ENCODE measurements at places on chromosomes 5 and 9. TPM values are rescaled to one million over a fixed set of nuclear protein-coding genes. Genes with fewer than 3 reads are reported as not detected.

The PCDHGC3 gene
- total RNA-seq, result 45.5 TPM

GRCh38 chr5:122880749-122881148, 35.3 kb downstream of the SNX24 start:
- DNase-seq, result no peak

DNA sequence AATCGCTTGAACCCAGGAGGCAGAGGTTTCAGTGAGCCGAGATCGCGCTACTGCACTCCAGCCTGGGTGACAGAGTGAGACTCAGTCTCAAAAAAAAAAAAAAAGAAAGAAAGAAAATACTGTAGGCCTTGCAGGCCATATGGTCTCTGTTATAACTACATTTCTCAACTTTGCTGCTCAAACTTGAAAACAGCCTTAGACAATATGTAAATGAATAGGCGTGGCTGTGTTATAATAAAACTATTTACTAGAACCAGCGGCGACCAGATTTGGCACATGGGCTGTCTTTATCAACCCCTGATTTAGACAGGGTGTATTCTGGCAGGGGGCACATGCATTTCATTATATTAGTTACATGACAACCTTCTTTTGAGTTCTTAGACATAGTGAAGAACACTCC, 130.0 kb downstream of the C9orf152 start:
- no peak for DNase-seq

DNA sequence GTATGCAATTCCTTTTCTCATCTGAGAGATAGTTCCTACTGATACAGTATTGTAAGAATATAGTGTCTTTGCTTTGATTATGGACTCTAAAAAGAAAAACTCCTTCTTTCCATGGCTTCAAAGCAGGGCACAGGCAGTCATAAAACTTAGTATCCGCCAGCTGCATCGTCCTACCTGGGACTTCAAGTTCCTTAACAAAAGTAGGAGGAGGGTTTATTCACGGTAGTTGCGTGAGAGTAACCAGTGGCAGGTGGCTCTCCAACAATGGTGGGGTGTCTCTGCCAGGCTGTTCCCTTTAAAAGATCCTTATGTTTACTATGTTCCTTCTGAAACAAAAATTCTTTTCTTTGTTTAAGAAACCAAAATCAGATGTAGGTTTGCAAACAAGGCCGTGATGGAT, 173.5 kb upstream of the DMAC1 start:
- DNase-seq, result no peak

GRCh38 chr5:58149746-58150145, 310.1 kb downstream of the PLK2 start:
- DNase-seq, result no peak

GRCh38 chr9:79220251-79220650, 351.5 kb upstream of the TLE4 start:
- no peak for DNase-seq

GRCh38 chr9:98714833-98715232, 6.1 kb upstream of the GABBR2 start:
- no peak for DNase-seq

DNA sequence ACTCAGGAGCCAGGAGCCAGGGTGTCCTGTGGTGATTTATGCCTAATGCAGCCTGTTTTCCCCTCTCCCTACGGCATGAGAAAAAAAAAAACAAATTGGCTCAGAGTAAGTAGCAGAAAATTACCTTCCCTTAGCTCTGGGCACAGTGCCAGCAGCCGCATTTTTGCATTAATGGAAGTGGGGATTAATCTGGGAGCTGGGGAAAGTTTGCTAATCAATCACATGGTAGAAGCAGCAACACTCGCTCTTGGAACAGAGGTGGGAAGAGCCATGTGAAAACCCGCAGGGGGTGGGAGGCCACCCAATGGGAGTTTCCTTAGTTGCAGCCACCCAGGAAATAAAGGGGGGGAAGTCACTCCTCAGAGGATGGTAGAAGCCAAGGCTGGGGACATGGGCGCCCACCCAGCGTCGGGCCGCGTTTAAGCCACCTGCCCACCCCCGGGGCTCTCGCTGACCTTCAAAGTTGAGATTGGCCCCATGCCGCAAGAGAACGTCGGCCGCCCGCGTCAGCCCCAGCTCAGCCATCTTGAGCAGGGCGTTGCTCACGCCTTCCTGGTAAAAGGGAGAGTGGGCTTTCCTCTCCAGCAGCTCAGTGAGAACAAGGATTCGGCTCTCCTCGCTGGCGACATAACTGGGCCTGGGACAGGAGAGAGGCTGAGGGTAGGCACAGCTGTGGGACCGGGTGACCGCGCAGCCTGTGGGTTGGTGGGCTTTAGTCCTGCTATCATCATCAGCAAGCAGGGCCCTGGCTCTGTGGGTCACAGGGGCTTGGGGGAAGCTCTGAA, 1.7 kb downstream of the ASB6 start:
- no peak for DNase-seq

DNA sequence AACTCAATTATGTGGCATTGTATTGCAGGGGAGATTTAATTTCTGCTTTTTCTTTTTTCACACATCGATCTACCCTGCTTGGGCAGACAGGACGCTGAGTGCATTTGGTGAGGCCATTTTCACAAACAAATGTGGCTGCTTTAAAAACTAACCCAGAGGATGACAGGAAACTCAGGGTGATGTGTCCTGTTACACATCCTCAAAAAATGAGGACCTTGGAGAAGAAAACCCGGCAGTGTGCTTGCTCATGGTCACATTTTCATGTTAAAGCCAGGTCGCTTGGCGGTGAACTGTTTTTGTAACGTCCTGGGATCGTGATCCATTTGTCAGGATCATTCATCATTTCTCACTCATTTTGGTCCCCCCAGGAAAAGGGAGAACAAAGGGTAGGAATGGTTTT, 478.3 kb upstream of the ADAMTS16 start:
- no peak for DNase-seq

DNA sequence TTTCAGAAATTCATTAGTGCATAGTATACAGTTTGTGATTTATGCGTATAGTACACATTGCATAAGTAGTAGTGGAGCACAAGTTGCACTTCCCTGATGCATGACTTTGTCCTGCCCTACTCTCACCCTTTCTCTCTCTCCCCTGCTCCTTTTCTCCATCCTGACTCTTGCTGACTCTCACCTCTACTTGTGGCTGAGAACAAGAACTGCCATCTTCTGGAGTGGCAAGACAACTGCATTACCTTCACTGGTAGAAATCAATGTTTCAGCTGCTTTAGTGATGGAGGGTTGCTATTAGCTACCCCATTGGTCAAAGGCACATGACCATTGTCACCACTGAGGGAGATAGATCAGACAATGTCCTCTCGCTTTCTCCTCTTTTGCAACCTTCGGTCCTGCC, 26.9 kb downstream of the SPEF2 start:
- DNase-seq, result no peak

GRCh38 chr5:154200221-154200620, 9.7 kb downstream of the GALNT10 start:
- DNase-seq, result no peak

DNA sequence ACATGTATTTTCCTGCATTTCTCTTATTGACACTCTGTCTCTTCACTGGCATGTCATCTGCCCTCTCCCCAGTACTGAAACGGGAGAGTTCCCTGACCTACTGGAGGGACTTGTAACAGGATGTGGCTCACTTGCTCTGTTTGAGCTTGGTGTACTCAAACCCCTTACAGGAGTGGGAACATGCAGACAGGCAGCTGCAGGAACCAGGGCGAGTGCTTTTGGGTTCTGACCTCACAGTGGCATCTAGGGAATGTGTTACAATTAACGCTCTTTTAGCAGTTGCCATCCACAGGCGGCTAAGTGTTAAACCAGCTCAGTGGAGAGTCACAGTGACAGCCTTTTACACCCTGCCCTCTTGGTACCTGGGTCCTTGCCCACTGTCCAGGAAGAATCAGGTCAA, 300.3 kb upstream of the GRAMD2B start:
- no peak for DNase-seq

GRCh38 chr9:129665389-129665775, at the start of gene PRRX2:
Gene PRRX2 (plus strand): TSS chr9:129665647. CDS start chr9:129665868, 221 bp downstream.
- DNase-seq, result peak; percentile 93

DNA sequence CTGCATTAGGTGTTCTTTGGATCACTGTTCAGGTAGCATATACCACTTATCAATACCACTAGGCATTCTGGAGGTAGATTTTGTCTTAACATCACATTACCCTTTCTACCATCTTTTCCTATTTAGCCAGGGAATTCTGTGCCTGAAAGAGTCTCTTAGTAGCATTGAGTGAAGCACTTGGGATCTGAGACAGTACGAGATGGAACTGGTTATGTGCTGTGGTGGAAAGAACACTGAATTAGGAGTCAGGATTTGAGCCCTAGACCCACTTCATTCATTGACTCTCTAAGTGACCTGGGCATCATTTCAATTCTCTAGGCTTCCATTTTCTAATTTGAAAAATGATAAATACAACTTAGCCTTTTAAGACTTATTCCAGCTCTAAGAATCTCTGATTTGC, 291.1 kb downstream of the DMAC1 start:
- DNase-seq, result no peak

DNA sequence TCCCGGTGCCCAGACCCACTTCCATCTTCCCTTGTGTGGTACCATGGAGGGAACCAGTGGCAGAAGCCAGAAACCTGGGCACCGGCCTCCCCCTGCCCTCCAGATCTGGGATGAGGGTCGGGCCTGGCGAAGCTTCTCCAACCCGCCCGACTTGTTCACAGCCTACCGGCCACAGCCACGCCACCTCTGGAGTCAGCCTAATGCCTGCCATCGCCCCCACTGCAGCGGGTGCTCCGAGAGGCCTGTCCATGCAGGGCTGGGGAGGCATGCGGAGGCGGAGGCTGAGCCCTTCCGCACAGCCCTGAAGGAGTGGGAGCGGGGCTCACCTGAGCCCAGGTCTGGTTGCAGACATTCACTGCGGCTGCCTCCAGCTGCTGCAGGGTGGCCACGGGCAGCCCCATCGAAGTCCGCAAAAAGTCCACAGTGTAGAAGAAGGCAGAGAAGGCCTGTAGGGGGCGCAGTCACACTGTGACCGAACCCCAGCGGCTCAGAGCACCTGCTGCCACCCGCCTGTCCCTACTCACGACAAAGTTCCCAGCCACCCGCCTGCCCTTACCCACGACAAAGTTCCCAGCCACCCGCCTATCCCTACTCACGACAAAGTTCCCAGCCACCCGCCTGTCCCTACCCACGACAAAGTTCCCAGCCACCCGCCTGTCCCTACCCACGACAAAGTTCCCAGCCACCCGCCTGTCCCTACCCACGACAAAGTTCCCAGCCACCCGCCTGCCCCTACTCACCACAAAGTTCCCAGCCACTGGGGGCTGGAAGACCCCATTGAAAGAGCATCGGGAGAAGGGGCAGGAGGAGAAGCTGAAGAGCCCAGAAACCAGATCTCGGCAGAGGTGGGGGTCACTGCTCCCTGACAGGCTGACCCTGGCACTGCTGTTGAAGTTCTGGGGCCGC, 3.8 kb upstream of the NPDC1 start:
- no peak for DNase-seq

DNA sequence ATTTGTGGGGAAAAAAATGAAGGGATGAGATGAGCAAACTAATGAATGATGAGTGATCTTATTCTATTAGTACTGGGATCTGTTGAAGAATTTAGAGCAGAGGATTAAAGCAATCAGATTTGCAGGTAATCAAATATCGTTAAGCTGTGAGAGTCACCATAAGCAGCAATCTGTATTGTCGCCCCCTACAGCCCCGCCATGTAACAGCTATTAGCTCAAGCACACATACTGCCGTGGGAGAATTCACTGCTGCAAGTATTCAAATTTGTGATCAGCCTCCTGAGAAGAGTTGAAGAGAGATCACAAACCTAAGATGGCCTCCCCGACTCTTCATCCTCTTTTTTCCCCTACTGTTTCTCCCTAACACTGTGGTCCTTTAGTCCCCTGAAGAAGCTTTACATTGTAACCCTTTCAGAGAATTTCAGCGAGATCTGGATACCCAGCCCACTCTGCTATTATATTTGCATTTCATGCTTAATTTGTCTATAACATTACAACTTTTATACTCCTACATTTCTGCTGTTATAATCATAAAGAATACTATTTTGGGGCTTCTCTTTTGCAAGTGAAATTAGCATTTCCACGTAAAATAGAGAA, 28.5 kb upstream of the PHF24 start:
- DNase-seq, result no peak
